ENCODE measurements at places on chromosomes 16 and 17. TPM values are rescaled to one million over a fixed set of nuclear protein-coding genes. Genes with fewer than 3 reads are reported as not detected.
A peak's percentile ranks its signal among the peaks of the same experiment; 100 is the strongest.

The EME1 gene
- not detected for total RNA-seq

The MT4 gene
- total RNA-seq: not detected

The ST6GALNAC1 gene
- total RNA-seq: 3.6 TPM

The KRTAP4-9 gene
- total RNA-seq: not detected

The RPH3AL gene
- total RNA-seq: 5.7 TPM

The PLEKHH3 gene
- 26.2 TPM for total RNA-seq

The PERCC1 gene
- not detected for total RNA-seq

GRCh38 chr16:84675423-84675822 lies 24.4 kb upstream of the USP10 start:
- no peak overlapping the region for H3K27ac ChIP-seq
- H3K4me3 ChIP-seq: no peak overlapping the region
- H3K27me3 ChIP-seq: no peaks in the 10 kb centered on the region
- H3K4me1 ChIP-seq: no peaks in the 10 kb centered on the region
- DNase-seq: no peak
- H3K36me3 ChIP-seq: no peaks in the 10 kb centered on the region

DNA sequence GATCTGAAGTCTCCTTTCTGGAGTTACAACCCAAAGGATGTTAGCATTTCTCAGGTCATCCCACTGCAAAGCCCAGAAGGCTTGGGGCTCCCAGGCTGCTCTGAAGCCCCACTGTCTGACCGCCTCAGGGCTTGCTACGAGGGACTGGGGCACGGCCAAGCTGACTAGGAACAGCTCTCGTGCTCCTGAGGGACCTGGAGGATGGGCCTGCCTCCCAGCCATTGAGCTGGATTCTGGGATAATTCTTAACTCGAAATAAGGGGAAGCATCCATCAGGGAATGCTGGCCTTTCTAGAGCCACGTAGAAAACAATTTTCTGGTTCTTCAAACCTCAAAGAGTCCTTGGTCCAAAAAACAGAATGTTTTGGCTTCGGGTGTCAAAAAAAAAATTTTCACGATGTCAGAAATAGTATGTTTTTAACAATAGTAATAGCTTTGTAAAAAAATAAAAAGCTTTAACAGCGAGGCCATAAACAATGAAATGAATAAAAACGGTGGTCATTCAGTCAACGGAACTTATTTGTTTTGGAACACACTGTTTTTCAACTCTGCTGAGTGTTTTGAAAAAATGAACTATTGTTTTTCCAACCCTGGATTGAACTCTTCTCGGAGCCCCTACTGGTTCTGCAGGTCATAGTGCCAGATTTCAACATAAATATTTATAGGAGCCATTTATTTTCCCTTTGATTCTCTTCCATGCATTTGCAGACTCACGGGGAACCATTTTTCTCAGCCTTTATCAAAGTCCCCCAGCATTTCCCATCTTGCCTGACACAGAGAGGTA lies 16.4 kb upstream of the HERPUD1 start:
- H3K4me1 ChIP-seq: no peaks in the 10 kb centered on the region
- no peak for DNase-seq
- H3K27me3 ChIP-seq: no peaks in the 10 kb centered on the region
- no peak overlapping the region for H3K27ac ChIP-seq
- H3K36me3 ChIP-seq: no peaks in the 10 kb centered on the region
- no peak overlapping the region for H3K4me3 ChIP-seq

DNA sequence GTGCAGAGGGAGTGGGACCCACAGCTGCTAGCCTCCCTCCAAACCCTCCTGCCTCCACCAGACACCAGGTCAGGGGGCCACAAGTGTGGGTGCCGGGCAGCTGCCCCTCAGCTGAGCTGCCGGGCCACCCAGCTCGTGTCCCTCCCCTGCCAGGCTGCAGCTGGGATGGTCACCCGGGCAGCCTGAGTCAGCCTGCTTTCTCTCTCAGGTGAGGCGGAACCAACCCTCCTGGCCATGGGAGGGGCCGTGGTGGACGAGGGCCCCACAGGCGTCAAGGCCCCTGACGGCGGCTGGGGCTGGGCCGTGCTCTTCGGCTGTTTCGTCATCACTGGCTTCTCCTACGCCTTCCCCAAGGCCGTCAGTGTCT lies 6.9 kb downstream of the SLC16A3 start:
- peak overlapping the region; percentile 73 for H3K27ac ChIP-seq
- H3K36me3 ChIP-seq: no peaks in the 10 kb centered on the region
- H3K27me3 ChIP-seq: no peaks in the 10 kb centered on the region
- H3K4me1 ChIP-seq: peaks cover 88% of the 10 kb centered on the region
- DNase-seq: peak; percentile 47

GRCh38 chr16:66918355-66918754 lies 330 bp downstream of the CDH16 start:
- no peak overlapping the region for H3K4me3 ChIP-seq
- no peak overlapping the region for H3K27ac ChIP-seq
- H3K27me3 ChIP-seq: no peaks in the 10 kb centered on the region
- no peaks in the 10 kb centered on the region for H3K4me1 ChIP-seq
- no peak for DNase-seq

DNA sequence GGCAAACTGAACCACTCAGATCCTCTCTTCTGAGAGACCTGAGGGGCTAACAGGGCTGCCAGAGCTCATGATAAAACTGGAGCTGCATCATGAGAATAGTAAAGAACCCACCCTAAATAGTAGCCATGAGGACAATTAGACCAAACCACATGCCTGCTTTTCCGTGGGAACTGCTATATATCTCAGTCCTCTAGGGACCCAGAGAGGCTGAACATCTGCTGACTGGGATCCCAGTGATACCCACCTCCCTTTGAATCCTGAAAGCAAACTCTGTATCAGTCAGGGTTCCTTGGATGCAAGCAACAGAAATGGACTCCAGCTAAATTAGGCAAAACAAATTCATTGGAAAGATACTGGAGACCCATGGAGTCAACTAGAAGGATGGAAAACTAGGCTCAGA lies 6.5 kb downstream of the MT1X start:
- no peaks in the 10 kb centered on the region for H3K27me3 ChIP-seq
- H3K4me1 ChIP-seq: peaks cover 23% of the 10 kb centered on the region
- DNase-seq: no peak
- H3K36me3 ChIP-seq: no peaks in the 10 kb centered on the region

DNA sequence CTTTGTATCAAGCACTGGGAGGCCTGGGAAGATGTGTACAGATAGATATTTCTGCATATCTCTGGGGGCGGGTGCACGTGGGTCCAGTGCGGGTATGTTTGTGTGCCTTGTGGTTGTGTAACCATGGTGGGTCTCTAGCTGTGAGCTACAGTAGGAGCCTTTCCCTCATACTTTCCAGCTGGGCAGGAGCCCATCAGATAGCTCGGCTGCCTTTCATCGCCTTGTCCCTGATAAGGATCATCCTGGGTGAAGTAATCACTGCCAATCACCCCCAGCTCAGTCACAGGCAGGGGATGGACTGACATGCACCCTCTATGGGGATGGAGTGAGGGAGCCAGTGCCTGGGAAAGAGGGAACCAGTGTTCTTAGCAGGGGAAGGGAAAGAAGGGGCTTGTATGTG lies 3.2 kb upstream of the SCRN2 start:
- no peak overlapping the region for H3K27ac ChIP-seq
- DNase-seq: no peak
- H3K4me1 ChIP-seq: peaks cover 17% of the 10 kb centered on the region

DNA sequence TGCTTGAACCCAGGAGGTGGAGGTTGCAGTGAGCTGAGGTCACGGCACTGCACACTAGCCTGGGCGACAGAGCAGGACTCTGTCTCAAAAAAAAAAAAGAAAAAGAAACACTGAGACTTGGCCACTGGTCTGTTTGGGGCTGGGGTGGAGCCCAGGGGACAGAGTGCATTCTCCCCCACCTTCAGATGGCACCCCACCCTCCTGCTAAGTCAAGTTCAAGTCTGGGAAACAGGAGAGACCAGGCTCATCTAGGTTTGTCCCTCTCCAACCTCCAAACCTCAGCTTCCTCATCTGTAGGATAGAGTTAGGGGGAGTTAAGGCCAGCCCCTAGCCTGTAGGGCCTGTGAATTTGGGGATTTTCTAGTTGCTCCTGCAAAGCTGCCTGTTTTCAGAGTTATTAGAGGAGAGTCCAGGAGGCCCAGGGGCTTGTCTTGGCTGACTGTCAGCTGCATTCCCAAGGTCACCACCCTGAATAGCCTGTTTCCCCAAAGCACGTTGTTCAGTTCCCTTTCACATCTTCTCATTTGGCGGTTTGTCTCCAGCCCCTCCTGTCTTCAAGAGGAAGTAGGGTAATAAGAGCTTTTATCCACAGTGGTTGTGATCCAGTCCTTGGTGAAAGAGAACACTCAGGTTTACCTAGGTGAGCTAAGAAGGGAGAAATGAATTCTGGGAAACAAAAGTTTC lies 2.2 kb downstream of the MT3 start:
- H3K4me1 ChIP-seq: peaks cover 4% of the 10 kb centered on the region
- no peaks in the 10 kb centered on the region for H3K36me3 ChIP-seq
- no peak for DNase-seq
- H3K27ac ChIP-seq: no peak overlapping the region
- H3K4me3 ChIP-seq: no peak overlapping the region

- no peaks in the 10 kb centered on the region for H3K36me3 ChIP-seq
- DNase-seq: no peak
- H3K27me3 ChIP-seq: no peaks in the 10 kb centered on the region
- H3K4me1 ChIP-seq: no peaks in the 10 kb centered on the region
- H3K27ac ChIP-seq: no peak overlapping the region
These were observed 91.9 kb downstream of the RPTOR start for GRCh38 chr17:80636361-80637018.

GRCh38 chr17:28524476-28525424 lies 18.6 kb downstream of the FOXN1 start:
- DNase-seq: no peak
- no peak overlapping the region for H3K27ac ChIP-seq
- no peaks in the 10 kb centered on the region for H3K4me1 ChIP-seq

GRCh38 chr17:6323626-6324356 lies 111.1 kb downstream of the AIPL1 start:
- peaks cover 34% of the 10 kb centered on the region for H3K27me3 ChIP-seq
- H3K36me3 ChIP-seq: no peaks in the 10 kb centered on the region
- no peak for DNase-seq
- H3K4me1 ChIP-seq: no peaks in the 10 kb centered on the region
- no peak overlapping the region for H3K4me3 ChIP-seq

GRCh38 chr16:86882586-86883280 lies 304.4 kb downstream of the FOXL1 start:
- no peak overlapping the region for H3K27ac ChIP-seq
- no peaks in the 10 kb centered on the region for H3K36me3 ChIP-seq
- DNase-seq: no peak
- H3K27me3 ChIP-seq: no peaks in the 10 kb centered on the region

DNA sequence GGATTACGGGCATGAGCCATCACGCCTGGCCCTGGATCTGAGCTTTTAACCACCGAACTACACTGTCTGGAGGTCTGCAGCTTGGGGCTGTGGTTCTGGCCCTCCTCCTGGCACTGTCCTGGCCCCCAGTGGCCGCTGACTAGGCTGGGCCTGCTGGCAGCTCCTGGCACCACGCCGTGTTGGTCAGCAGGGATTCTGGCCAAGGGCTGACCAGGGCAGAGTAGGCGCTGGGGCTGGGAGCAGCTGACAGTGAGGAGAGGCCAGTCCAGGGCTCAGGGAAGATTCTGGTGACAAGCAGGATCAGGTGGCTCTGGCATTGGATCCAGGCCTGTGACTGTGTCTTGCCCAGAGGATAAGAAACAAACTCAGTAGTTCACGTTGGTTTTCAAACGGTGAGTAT lies 14.6 kb downstream of the EEF2K start:
- H3K36me3 ChIP-seq: no peaks in the 10 kb centered on the region
- H3K4me3 ChIP-seq: peak overlapping the region; percentile 49
- no peaks in the 10 kb centered on the region for H3K27me3 ChIP-seq
- H3K27ac ChIP-seq: peak overlapping the region; percentile 96

GRCh38 chr16:85686912-85687591 lies 1.7 kb downstream of the GINS2 start:
- peaks cover 11% of the 10 kb centered on the region for H3K4me1 ChIP-seq
- no peak overlapping the region for H3K27ac ChIP-seq
- H3K27me3 ChIP-seq: no peaks in the 10 kb centered on the region
- H3K4me3 ChIP-seq: no peak overlapping the region
- DNase-seq: no peak

GRCh38 chr16:73049091-73049490 lies 1.2 kb upstream of the ZFHX3 start:
- no peaks in the 10 kb centered on the region for H3K36me3 ChIP-seq
- H3K27ac ChIP-seq: peak overlapping the region; percentile 98
- H3K27me3 ChIP-seq: no peaks in the 10 kb centered on the region
- DNase-seq: no peak

DNA sequence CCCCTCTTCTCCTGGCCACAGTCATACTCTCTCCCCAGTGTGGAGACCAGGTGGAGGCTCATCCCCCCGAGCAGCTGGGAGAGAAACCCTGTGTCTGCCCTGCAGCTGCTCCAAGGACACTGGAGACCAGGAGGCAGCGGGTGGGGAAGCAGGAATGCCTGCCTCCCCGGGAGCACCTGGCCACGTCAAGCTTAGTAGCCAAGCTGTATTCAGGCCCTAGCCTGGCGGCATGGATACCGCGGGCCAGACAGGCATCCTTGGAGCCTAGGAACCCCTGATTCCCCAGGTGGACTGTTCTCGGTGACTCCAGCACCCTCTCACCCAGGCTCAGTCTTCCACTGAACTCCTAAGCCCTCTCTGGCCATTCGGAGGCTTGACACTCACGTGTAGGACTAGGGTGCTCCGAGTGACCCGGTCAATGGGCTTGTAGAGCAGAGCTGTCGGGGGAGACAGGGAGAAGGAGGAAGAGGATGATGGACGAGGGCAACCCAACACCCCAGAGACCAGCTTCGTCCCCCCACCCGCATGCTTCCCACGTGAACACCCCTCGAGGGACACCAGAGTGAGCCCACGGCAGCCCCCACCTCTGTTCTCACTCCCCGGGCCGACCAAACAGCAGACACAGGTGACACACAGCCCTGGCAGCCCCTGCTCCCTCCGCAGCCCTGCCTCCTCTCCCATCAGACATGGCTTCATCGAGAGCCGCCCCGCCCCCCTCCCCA lies 76.5 kb downstream of the TIMM22 start:
- peak; percentile 9 for DNase-seq
- peaks cover 5% of the 10 kb centered on the region for H3K4me1 ChIP-seq
- H3K4me3 ChIP-seq: no peak overlapping the region
- no peaks in the 10 kb centered on the region for H3K27me3 ChIP-seq
- H3K27ac ChIP-seq: no peak overlapping the region
- H3K36me3 ChIP-seq: no peaks in the 10 kb centered on the region

GRCh38 chr17:61594294-61594825 lies 3.3 kb upstream of the NACA2 start:
- no peak for DNase-seq
- no peak overlapping the region for H3K4me3 ChIP-seq
- H3K27me3 ChIP-seq: peaks cover 8% of the 10 kb centered on the region
- no peaks in the 10 kb centered on the region for H3K36me3 ChIP-seq

DNA sequence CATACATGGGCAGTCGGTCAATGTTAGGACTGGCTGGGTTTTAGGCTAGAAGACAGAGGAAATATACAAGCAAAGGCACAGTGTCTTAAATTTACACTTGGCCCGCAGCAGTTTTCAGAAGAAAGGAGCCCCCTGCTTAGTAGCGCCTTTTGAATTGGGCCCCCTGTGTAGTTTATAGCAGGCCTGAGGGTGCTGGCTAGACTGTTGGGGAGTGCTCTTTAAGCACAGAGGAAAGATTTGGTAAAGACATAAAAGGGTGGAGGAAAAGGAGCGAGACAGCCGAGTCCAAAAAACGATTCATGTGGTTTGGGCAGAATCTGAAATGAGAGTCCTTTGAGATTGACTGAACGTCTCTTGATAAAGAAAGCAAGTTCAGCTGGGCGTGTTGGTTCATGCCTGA lies 10.6 kb downstream of the RMI2 start:
- H3K27ac ChIP-seq: no peak overlapping the region
- H3K4me1 ChIP-seq: peaks cover 6% of the 10 kb centered on the region
- no peaks in the 10 kb centered on the region for H3K36me3 ChIP-seq
- H3K4me3 ChIP-seq: no peak overlapping the region
